Hematopoietic multipotent progenitor cell treated with erythropoietin and hydrocortisone succinate and interleukin-3 and kit ligand, for 8 days (in vitro differentiated cells): ENCODE measurements at places on chromosomes 7 and 10.
A peak's percentile ranks its signal among the peaks of the same experiment; 100 is the strongest.

DNA sequence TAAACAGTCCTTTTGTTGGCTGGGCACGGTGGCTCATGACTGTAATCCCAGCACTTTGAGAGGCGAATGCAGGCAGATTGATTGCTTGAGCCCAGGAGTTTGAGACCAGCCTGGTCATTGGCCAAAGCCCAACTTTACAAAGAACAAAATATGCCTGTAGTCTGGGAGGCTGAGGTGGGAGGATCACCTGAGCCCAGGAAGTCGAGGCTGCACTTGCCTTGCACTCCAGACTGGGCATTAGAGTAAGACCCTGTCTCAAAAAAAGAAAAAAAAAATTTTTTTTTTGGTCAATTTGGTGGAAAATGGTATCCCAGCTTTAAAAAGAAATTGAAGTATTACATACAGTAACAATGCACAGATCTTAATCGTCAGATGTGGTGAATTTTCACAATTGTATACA, 4.8 kb downstream of the GLRX3 start:
- no peak for DNase-seq

DNA sequence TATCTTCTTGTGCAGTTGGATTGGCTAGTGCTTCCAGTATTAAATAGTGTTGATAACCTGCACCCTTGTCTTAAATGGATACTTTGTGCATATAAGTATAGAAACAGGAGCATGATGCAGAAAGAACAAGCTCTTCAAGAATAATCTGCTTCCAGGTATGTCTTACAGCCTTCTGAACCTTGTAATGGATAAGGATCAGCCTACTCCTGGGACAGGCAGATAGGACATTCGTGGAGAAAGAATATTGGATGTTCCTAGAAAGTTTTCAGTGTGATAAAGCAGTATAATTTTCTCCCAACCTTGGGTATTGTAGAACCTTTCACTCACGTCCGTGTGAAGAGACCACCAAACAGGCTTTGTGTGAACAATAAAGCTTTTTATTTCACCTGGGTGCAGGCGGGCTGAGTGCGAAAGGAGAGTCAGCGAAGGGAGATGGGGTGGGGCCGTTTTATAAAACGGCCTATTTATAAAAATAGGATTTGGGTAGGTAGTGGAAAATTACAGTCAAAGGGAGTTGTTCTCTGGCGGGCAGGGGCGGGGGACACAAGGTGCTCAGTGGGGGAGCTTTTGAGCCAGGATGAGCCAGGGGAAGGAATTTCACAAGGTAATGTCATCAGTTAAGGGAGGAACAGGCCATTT, 27.2 kb downstream of the C1GALT1 start:
- DNase-seq: no peak

DNA sequence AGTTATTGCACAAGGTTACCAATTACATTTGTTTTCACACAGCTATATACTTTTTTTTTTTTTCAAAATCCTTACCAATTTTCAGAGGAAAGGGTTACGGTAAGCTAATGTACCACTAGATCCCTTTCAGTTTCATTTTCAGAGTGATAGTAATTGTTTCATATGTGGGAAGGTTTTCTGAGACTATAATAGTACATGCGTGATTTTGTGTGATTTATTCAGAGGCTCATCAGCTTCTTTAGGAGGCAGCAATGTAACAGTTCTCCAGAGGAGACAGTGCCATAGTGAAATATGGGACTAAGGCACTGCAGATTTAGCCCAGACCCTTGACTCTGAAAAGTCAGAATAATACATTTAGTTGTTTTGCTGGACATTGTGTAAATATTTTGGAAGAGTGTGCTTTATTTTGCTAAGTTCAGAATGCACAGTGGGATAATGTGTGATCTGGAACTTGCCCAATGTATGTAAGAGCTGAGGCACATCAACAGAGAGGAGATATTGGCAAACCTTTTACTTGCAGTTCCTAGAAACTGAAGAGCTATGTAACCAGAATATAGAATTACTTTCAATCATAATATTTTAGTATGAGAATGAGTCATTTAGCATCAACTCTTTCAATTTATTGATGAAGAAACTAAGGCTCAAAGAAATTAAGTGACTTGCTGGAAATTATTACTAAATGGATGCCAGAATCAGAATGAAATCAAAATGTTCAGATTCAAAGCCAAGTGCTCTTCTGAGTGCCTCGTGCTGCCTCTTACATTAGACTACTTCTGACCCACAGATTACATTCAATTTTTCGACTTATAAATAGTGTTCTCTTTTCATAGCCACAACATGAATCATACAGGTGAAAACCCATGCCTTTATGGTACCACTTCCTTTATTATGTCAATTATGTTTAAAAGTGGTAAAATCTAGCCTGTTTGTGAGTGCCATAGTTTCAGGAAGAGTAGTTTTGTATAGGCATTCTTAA, 207.7 kb upstream of the TEX47 start:
- no peak for DNase-seq

DNA sequence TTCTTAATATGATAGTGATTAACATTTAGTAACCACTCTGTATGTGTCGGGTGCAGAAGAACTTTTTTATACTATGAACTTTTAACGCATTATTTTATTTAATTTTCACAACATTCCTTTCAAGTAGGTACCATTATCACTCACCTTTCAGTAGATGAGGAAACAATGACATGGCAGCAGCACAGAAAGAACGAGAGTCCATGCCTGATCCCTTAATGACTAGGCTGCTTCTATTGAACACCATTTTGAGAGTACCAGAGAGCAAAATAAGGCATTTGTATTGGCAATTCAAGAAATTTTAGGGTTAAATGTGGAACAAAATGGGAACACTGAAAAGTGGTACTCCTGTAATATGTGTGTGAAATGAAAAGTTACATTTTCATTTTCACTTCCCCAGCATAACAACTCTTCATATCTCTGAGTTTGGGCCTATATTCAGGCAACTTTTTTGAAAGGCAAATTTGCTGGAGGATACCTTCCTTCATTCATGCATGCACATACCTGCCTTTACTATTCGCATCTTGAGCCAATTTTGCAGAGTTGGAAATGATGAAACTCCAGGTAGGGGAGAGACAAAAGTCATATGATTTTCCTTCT, 12.8 kb downstream of the LRRN3 start:
- DNase-seq: no peak

GRCh38 chr7:112855227-112855626, 65.0 kb upstream of the TMEM168 start:
- DNase-seq: no peak

- DNase-seq: no peak
Measured at GRCh38 chr7:104818961-104819880, 194.8 kb upstream of the KMT2E start.

DNA sequence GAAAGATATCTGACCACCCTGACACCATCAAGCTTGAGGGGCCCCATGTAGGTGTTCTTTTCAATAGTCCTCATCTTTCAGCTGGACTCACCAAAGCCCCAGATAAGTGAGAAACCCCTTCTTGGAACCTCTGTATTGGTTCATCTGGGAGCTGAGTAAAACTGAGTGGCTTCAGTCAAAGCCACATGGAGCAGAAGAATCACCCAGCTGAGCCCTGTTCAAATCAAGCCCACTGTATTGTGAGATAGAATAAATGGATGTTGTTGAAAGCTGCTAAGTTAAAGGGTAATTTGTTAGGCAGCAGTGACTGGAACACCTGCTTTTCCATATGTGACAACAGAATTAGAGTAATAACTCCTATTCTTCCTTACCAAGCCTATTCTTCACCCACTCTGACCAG, 64.8 kb upstream of the SDK1 start:
- DNase-seq: no peak

DNA sequence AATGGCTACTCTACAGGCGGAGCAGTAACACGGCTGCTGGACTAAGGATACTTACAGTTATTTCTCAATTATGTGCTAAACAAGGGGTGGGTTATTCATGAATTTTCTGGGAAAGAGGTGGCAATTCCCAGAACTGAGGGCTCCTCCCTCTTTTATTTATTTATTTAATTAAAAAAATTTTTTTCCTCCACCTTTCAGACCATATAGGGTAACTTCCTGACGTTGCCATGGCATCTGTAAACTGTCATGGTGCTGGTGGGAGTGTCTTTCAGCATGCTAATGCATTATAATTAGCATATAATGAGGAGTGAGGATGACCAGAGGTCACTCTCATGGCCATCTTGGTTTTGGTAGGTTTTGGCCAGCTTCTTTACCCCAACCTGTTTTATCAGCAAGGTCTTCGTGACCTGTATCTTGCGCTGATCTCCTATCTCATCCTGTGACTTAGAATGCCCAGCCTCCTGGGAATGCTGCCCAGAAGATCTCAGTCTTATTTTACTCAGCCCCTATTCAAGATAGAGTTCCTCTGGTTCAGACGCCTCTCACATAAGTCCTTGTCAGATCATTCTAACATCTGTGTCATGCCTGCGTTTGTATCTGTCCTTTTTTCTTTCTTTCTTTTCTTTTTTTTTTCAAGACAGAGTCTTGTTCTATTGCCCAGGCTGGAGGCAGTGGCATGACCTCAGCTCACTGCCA, 15.9 kb upstream of the STOX1 start:
- peak; percentile 46 for DNase-seq

DNA sequence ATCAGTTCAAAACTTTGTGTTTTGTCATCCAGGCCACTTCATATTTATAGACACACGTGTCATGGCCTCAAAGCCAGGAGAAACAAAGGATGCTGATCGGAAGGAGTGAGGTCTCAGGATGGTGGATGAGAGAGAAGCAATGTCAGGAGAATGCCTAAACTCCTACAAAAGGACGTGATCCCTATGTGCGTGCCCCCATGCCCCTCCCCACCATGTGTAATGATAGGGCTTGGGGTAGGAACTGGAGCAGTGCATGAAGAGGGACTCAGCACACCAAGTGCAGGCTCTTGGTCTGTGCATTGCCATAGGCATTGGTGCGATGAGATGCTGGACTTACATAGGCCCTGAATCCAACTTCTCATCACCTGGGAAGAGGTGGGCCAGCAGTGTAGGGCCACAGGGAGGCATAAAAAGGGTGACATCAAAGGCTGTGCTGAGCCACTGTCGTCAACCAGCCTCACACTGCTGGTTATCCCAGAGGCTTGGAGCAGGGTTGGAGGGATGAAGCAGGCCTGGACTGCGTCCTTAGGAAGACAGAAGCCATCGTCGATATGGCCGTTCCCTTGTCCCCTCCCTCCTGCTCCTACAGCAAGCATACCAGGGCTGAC, 46.9 kb upstream of the GDF10 start:
- DNase-seq: no peak

- DNase-seq: no peak
Measured at GRCh38 chr7:107718456-107719193, 25.3 kb upstream of the CBLL1 start.

DNA sequence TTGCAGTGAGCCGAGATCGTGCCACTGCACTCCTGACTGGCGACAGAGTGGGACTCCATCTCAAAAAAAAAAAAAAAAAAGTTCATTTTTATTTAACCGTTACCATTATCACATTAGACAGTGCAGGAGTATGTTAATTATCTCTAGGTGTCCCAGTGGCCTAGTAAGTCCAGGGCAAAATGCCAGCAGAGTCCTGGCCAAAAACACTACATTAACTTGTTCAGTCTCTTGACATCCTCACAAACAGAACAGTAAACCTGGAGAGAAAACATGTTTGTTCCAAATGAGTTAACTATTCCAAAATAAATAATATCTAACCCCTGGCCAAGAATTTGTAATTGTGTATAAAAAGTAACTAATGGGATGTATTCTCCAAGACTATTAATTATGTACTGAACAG, 43.2 kb downstream of the PTPRZ1 start:
- no peak for DNase-seq

- DNase-seq: no peak
Measured at GRCh38 chr7:81621893-81622292, 148.0 kb downstream of the HGF start.

- DNase-seq: no peak
Measured at GRCh38 chr10:36703179-36703578, 422.2 kb upstream of the ANKRD30A start.

DNA sequence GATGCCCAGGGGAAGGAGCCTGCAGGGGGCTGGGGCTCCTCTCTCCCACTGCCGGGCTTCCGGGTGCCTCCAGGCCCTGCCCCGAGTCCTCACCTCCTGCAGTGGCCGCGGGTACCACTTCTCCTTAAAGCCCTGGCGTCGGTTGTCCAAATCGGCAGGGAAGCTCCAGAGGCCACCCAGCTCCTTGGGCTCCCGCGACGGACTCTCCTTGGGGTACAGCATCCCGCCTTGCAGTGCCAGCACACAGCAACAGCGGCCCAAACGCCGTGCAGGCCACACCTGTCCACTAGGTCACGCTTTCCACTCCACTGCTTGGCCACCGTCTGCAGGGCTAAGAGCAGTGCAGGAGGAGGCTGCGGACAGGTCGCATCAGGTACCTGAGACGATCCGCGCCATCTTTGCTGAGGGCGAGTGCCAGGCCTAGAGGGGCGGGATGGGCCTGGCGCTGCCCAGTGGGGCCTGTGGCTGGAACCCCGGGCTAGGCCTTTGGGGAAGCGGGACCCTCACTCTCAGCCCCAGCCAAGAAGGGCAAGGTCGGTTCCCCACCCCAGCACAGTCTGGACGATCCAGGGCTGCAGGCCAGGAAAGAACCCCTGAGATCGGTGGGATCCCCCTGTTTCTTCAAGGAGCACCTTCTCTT, 47.7 kb upstream of the ZNF479 start:
- no peak for DNase-seq

- DNase-seq: no peak
Measured at GRCh38 chr7:121824276-121824675, 48.7 kb upstream of the PTPRZ1 start.

GRCh38 chr10:90965720-90966119, 44.8 kb upstream of the ANKRD1 start:
- no peak for DNase-seq

- DNase-seq: peak; percentile 38
Measured at GRCh38 chr10:73537288-73537687, 41.5 kb upstream of the PPP3CB start.

GRCh38 chr10:14562218-14563075, 212.2 kb downstream of the FAM107B start:
- no peak for DNase-seq

- DNase-seq: peak; percentile 45
Measured at GRCh38 chr10:79146611-79147130, 77.9 kb downstream of the ZMIZ1 start.

GRCh38 chr7:6175645-6176044, 96.8 kb downstream of the CYTH3 start:
- no peak for DNase-seq

DNA sequence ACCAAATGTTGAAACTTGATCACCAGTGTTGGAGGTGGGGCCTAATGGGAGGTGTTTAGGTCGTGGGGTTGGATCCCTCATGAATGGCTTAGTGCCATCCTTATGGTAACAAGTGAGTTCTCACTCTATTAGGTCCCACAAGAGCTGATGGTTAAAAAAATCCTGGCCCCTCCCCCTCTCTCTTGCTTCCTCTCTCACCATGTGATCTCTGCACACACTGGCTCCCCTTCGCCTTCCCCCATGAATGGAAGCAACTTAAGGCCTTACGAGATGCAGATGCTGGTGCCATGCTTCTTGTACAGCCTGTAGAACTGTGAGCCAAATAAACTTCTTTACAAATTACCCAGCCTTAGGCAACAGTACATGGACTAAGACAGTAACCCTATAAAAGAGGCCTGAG, 62.7 kb downstream of the PPP1R3C start:
- no peak for DNase-seq

GRCh38 chr7:142870147-142870559, 15.3 kb downstream of the EPHB6 start:
- DNase-seq: no peak
